Astrocyte (in vitro differentiated cells and primary cell): ENCODE measurements at places on chromosomes 12 and 14. TPM values are rescaled to one million over a fixed set of nuclear protein-coding genes. Genes with fewer than 3 reads are reported as not detected.

DNA sequence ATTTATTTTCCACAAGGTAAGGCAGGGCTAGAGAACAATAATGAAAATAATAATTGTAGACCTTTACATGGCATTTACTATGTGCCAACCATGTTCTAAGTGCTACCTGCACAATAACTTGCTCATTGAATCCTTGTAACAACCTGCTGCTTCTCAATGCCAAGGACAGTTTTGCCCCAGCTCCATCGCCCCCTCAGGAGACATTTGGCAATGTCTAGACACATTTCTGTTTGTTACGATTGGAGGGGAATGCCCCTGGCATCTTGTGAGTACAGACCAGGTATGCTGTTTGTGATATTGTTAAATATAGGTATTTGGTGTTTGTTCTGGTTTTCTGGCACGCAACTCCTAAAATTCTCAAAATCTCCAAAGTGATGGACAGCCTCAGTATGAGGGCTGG is 8.1 kb upstream of the ATXN2 start:
- H3K27me3 ChIP-seq = no peaks in the 10 kb centered on the region
- peaks cover 4% of the 10 kb centered on the region for H3K4me1 ChIP-seq
- H3K27ac ChIP-seq = no peak overlapping the region
- no peak overlapping the region for H3K4me3 ChIP-seq

KLHL33 gene
- 0.07 TPM in 1 of 2 replicates, not detected in the other for total RNA-seq

DNA sequence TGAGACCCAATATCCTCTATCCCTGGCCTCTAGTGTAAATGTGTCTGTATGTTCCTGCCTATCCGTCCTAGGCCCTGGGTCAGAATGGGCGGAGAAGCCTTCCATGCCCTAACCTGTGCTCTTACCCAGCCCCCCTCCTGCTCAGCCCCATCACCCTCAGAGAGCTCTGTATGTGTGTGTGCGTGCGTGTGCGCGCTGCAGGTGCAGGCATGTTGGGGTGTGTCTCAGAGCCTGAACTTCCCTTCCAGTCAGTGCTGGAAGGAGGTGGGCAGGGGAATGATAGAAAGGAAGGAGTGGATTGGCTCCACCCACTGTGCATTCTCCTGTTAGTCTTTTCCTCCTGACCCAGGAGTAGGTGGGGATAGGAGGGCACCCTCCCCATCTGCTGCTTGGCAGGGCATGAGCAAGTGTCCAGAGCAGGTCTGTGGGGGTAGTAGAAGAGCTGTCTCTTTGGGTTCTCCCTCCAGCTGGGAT is 7.2 kb downstream of the NAB2 start:
- no peaks in the 10 kb centered on the region for H3K27me3 ChIP-seq
- no peak overlapping the region for H3K4me3 ChIP-seq
- no peak for DNase-seq

MSRB3 gene
- total RNA-seq = 73.0 and 79.0 TPM in 2 replicates

RNFT2 gene
- total RNA-seq = 5.5 and 8.9 TPM in 2 replicates
